ENCODE measurements at places on chromosomes 2 and 18.

GRCh38 chr2:237539681-237540080 is 26.7 kb upstream of the PRLH start:
- H3K4me3 ChIP-seq = no peak overlapping the region
- no peaks in the 10 kb centered on the region for H3K36me3 ChIP-seq
- no peaks in the 10 kb centered on the region for H3K27me3 ChIP-seq
- DNase-seq = no peak
- peak overlapping the region; percentile 20 for H3K27ac ChIP-seq

GRCh38 chr2:25227576-25227975 is 59.2 kb upstream of the POMC start:
- DNase-seq = no peak
- peaks cover 5% of the 10 kb centered on the region for H3K36me3 ChIP-seq
- H3K27ac ChIP-seq = no peak overlapping the region
- H3K27me3 ChIP-seq = no peaks in the 10 kb centered on the region
- no peak overlapping the region for H3K4me3 ChIP-seq

GRCh38 chr2:203871371-203871983 is 3.9 kb downstream of the CTLA4 start:
- no peaks in the 10 kb centered on the region for H3K36me3 ChIP-seq
- H3K4me3 ChIP-seq = no peak overlapping the region
- no peaks in the 10 kb centered on the region for H3K27me3 ChIP-seq
- no peak for DNase-seq
- H3K4me1 ChIP-seq = no peaks in the 10 kb centered on the region
- H3K27ac ChIP-seq = no peak overlapping the region

GRCh38 chr2:229335330-229335729 is 64.2 kb upstream of the PID1 start:
- H3K4me1 ChIP-seq = no peaks in the 10 kb centered on the region
- H3K27ac ChIP-seq = no peak overlapping the region
- no peak overlapping the region for H3K4me3 ChIP-seq
- no peak for DNase-seq
- no peaks in the 10 kb centered on the region for H3K36me3 ChIP-seq
- no peaks in the 10 kb centered on the region for H3K27me3 ChIP-seq

DNA sequence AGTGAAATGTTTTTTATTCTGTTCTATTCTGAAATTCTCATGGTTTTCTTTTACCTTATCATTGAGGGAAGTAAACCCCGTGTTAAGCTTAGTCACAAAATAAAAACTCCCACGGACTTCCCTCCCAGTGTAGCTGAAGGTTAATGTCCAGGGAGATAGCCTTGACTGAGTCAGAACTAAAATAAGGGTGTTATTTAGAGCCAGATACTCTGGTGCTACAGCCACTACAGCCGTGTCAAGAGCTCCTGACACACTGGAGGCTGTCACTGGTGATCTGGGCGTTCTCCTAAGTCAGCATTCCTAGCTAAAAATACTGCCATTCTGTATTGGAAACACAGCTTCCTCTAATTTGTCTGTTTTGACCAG is 82.0 kb upstream of the RANBP2 start:
- H3K4me1 ChIP-seq = peaks cover 45% of the 10 kb centered on the region
- DNase-seq = no peak
- no peak overlapping the region for H3K4me3 ChIP-seq
- peak overlapping the region; percentile 85 for H3K27ac ChIP-seq
- no peaks in the 10 kb centered on the region for H3K36me3 ChIP-seq

DNA sequence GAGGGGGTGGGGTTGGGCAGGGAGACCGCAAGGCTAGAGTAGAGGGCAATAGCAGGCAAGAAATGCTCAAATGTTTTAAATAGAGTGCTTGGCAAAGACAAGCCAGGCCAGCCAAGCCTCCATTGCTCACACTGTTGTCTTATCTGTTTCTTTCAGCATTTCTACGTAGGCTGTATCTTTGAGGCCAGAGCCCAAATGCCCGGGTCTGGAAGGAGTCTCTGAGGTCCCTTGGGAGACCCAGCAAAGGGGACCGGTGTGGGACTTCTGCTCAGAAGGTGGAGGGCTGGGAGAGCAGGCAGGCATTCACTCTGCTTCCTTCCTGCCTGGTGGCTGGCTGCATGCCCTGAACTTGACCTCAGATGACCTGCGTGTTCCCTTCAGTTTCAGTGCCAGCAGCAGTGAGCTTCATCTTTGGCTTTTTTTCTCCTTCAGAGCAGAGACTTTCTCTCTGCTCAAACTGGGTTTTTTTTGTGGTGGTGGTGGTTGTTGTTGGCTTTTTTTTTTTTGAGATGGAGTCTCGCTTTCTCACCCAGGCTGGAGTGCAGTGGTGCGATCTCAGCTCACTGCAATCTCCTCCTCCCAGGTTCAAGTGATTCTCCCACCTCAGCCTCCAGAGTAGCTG is 13.7 kb upstream of the TET3 start:
- H3K4me3 ChIP-seq = no peak overlapping the region
- peak; percentile 57 for DNase-seq
- peaks cover 4% of the 10 kb centered on the region for H3K4me1 ChIP-seq
- peak overlapping the region; percentile 72 for H3K27ac ChIP-seq
- H3K27me3 ChIP-seq = no peaks in the 10 kb centered on the region
- H3K36me3 ChIP-seq = no peaks in the 10 kb centered on the region

DNA sequence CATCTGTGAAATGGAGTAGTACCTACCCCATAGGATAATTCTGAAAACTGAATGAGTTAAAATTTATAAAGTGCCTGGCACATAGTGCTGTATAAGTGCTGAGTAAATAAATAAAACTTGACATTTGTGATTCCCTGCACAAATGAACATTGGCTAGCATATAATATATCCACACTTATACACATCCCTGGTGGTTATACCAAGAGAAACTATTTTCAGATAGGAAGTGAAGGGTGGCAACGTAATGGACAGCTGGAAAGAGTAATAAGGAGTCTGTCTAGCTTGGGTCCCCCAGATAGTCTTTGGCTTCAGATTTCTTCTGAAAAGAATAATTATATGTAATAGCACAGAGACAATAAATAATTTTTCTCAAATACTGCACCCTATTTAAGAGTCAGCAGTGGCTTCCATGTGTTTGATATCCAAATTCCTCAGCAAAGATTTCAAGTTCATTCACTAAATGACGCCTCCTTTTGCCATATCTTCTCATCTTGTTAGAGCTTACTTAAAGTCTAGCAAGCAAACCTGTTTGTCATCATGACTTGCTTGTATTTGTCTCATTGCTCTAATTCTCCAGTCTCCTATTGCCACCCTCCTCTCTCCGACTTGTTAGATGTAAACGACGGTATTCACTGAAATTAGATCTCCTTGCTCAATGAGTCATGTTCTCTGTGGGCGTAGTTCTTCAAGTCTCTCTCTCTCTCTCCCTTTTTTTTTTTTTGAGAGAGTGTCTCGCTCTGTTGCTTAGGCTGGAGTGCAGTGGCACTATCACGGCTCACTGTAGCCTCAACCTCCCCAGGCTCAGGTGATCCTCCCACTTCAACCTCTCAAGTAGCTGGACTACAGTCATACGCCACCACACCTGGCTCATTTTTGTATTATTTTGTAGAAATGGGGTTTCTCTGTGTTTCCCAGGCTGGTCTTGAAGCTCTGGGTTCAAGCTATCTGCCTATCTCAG is 8.7 kb upstream of the ADGRF3 start:
- H3K27me3 ChIP-seq = no peaks in the 10 kb centered on the region
- H3K4me3 ChIP-seq = no peak overlapping the region
- no peak for DNase-seq
- peaks cover 5% of the 10 kb centered on the region for H3K36me3 ChIP-seq
- H3K27ac ChIP-seq = no peak overlapping the region

DNA sequence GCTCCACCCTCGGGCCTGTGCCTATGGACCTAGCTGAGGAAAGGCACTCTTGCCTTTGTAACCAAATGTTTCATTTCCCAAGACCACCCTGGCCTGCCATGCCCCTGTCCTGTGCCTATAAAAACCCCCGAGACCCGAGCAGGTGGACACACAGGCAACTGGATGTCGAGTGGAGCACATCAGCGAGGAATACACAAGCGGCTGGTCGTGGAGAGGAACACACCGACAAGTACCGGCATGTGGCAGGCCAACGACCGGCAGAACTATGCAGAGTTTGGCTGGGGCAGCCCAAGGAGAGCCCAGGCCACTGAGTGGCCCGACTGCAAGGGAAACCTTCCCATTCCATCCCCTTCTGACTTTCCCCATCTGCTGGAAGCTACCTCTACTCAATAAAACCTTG is 1963.8 kb upstream of the CELF4 start:
- H3K27me3 ChIP-seq = no peaks in the 10 kb centered on the region
- no peak for DNase-seq
- no peaks in the 10 kb centered on the region for H3K4me1 ChIP-seq
- H3K36me3 ChIP-seq = no peaks in the 10 kb centered on the region
- no peak overlapping the region for H3K27ac ChIP-seq
